Ovary (tissue), 10 donors: ENCODE measurements at places on chromosomes 16 and 17. TPM values are rescaled to one million over a fixed set of nuclear protein-coding genes. Genes with fewer than 3 reads are reported as not detected.

The KIF2B gene
- not detected for total RNA-seq

DNA sequence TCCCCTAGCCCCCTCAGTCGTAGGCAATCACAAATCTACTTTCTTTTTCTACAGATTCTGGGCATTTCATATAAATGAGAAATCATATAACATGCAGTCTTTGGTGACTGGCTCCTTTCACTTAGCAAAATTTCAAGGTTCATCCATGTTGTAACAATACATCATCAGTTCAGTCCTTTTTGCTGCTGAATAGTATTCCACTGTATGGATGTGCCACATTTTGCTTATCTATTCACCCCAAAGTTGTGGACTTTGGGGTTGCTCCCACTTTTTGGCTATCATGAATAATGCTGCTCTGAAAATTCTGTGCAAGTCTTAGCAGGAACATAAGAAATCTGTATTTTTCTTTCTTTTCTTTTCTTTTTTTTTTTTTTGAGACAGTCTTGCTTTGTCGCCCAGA is 39.0 kb downstream of the MRM1 start:
- H3K4me1 ChIP-seq = peaks cover 6% of the 10 kb centered on the region
- no peaks in the 10 kb centered on the region for H3K27me3 ChIP-seq
- H3K27ac ChIP-seq = no peak overlapping the region
- H3K4me3 ChIP-seq = no peak overlapping the region
- H3K36me3 ChIP-seq = no peaks in the 10 kb centered on the region

- no peak overlapping the region for H3K4me3 ChIP-seq
- no peak for DNase-seq
- peaks cover 22% of the 10 kb centered on the region for H3K4me1 ChIP-seq
- no peaks in the 10 kb centered on the region for H3K36me3 ChIP-seq
These were observed 102.8 kb downstream of the CMIP start for GRCh38 chr16:81547194-81547938.

DNA sequence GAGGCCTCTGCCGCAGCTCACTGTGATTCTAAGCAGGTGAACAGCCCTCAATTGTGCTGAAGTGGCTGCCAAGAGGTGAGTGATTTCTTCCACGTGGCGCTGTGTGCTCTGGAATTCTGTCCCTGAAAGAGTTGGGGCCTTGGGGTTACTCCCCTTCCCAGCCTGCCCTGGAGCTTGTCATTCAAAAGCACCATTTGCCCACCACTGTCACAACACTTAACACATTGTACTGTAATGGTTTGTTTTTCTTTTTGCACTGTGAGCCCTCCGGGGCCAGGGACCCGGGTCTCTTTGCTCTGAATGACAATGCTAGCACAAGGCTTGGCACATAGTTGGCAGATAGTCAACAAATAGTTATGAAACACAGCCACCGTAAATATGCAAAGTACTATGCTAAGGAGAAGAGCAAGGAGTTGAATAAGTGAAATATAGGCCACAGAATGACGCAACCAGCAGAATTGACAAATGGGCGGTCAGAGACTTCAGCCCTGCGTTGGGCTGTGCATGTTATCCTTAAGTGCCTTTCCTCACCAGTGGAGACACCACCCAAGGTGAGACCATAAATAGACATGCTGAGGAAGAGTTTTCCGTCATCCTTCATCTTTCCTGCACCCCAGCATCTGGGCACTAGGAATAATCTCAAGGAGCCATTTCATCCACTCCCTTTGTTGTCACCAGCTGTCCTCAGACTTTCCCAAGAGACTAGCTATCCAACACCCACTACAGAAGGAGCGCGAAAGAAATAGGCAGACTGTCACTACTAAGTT is 112.0 kb upstream of the DNAH9 start:
- DNase-seq = no peak
- no peaks in the 10 kb centered on the region for H3K4me1 ChIP-seq
- H3K27ac ChIP-seq = no peak overlapping the region
- no peaks in the 10 kb centered on the region for H3K27me3 ChIP-seq

- H3K27ac ChIP-seq = peak overlapping the region; percentile 87
- H3K36me3 ChIP-seq = no peaks in the 10 kb centered on the region
- peaks cover 5% of the 10 kb centered on the region for H3K4me1 ChIP-seq
- H3K27me3 ChIP-seq = no peaks in the 10 kb centered on the region
- peak overlapping the region; percentile 90 for H3K4me3 ChIP-seq
- peak; percentile 16 for DNase-seq
These were observed 724 bp downstream of the GAA start for GRCh38 chr17:80101946-80102663.

The AOC3 gene
- 15.8 TPM for total RNA-seq

GRCh38 chr17:394718-395095 is 42.1 kb upstream of the RPH3AL start:
- no peak for DNase-seq
- no peaks in the 10 kb centered on the region for H3K36me3 ChIP-seq
- no peak overlapping the region for H3K27ac ChIP-seq
- H3K4me1 ChIP-seq = peaks cover 4% of the 10 kb centered on the region

DNA sequence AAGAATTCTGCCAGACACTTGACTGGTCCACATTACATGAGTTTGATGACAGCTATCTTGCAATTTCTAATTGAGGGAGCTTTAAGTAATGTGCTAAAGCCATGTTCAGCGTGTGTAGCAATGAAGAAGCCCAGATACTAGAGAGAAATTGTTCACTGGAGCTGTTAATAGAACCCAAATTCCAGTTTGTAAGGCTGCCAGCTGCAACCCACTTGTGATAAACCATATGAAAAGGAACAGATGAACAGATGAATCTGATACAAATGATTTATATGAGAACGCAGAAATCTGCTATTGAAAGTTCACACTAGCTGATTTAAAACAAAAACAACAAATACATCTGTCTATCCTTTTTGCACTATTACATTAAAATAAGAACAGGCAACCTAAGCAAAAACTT is 6.2 kb downstream of the NACA2 start:
- H3K36me3 ChIP-seq = no peaks in the 10 kb centered on the region
- DNase-seq = no peak
- H3K4me1 ChIP-seq = no peaks in the 10 kb centered on the region
- no peaks in the 10 kb centered on the region for H3K27me3 ChIP-seq
- H3K27ac ChIP-seq = no peak overlapping the region

The CHD9 gene
- total RNA-seq = 73.0 TPM

DNA sequence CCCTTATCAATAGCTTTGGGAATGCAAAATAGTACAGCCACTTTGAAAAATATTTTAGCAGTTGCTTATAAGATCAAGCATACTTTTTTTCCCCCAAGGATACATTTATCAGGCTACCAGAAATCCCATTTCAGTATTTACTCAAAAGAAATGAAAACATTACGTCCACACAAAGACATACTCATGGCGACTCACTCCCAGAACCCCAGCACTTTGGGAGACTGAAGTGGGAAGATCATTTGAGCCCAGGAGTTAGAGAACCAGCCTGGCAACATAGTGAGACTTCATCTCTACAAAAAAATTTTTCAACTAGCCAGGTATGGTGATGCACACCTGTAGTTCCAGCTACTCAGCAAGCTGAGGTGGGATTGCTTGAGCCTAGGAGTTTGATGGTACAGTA is 5.9 kb downstream of the SKA2 start:
- H3K36me3 ChIP-seq = no peaks in the 10 kb centered on the region
- DNase-seq = no peak
- H3K27me3 ChIP-seq = no peaks in the 10 kb centered on the region
- H3K27ac ChIP-seq = no peak overlapping the region

The RGS9 gene
- total RNA-seq = 5.3 TPM

DNA sequence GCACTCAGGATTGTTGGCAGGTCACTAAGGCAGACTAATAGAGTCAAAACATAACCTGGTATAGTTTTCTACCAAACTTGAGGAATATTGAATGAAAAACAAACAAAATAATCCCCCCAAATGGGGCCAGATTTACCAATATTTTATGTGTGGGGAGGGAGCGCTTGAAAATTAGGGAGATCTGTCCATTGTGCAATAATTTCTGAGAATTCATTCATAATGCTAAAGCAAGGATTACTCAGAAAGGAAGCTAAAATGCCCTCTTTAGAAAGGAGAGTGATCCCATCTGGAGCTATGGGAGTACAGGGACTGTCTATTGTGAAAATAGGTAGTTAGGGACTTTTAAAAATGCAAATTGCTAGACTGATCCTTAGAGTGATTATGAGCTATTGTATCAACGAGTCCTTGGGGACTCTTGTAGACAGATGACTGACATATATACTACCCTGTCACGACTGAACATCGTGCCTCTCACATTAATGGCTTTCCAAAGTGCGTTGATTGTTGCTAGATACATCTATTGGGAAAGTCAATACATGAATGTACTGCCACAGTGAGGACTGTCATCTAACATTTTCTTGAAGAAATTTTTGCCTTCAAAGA is 193.6 kb downstream of the AATF start:
- DNase-seq = no peak
- H3K36me3 ChIP-seq = no peaks in the 10 kb centered on the region
- H3K4me3 ChIP-seq = no peak overlapping the region
- no peak overlapping the region for H3K27ac ChIP-seq
- no peaks in the 10 kb centered on the region for H3K4me1 ChIP-seq
- no peaks in the 10 kb centered on the region for H3K27me3 ChIP-seq

DNA sequence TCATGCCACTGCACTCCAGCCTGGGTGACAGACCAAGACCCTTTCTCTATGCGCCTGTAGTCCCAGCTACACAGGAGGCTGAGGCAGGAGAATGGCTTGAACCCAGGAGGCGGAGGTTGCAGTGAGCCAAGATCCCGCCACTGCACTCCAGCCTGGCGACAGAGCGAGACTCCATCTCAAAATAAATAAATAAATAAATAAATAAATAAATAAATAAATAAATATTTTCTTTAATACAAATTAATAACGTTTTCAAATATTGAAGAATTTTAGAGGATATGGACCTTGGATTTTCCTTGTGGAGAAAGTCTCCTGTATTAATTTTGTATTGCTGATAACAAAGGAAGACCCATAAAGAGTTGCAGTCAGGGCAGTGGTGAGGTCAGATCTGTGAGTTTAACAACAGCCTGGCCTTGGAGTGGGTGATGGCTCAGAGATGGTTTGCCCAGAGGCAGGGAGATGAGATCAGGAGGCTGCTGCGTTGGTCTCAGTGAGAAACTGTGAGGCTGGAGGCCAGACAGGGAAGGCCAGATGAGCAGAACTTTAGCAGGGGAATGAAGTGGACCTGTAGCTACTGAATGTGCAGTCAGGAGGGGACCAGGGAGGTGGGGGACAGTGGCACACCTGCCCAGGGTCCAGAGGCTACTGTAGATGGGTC is 4.4 kb upstream of the ASGR1 start:
- H3K36me3 ChIP-seq = no peaks in the 10 kb centered on the region
- no peak for DNase-seq

The TLE7 gene
- not detected for total RNA-seq

The CACNG5 gene
- total RNA-seq = not detected

DNA sequence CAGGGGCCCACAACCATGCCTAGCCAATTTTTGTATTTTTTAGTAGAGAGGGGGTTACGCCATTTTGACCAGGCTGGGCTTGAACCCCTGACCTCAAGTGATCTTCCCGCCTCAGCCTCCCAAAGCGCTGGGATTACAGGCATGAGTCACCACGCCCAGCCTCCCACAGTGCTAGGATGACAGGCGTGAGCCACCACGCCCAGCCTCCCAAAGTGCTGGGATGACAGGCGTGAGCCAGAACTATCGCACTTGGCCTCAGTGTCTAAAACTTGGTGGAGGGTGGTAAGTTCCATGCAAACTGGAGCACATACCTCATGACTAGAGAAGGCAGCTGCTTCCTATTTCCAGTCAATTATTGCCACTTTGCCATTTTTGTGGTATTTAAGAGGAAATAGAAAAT is 7.1 kb downstream of the HSD17B2 start:
- H3K27ac ChIP-seq = no peak overlapping the region
- no peak overlapping the region for H3K4me3 ChIP-seq
- H3K27me3 ChIP-seq = no peaks in the 10 kb centered on the region
- H3K4me1 ChIP-seq = no peaks in the 10 kb centered on the region
- H3K36me3 ChIP-seq = no peaks in the 10 kb centered on the region

DNA sequence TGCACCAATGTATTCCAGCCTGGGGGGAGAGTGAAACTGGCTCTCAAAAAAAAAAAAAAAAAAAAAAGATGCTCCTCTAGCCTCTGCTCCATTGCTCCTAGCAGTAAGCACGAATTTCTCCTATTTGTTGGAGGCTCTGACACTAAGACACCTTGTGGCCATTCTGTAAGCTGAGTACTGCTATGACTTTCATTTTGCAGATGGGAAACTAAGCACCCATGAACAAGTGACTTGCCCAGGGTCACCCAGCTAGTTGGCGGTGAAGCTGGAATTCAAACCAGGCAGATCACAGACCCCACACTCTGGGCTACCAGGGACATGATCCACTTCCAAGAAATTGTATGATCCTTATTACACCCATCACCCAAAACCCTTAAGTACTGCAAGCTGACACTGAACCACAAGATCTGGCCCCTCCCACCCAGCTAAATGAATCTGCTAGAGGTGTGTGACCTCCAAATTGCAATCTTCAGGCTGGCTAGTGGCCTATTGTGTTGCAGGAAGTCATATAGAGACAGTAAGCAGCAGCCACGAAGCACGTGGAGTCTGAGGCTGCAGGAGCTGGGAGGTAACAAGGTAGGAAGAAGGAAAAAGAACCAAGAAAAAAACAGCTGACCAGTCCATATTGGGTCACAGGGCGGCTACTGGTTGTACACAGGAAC is 209.4 kb downstream of the XYLT1 start:
- H3K36me3 ChIP-seq = no peaks in the 10 kb centered on the region
- DNase-seq = no peak
- H3K4me3 ChIP-seq = no peak overlapping the region
- no peak overlapping the region for H3K27ac ChIP-seq
- H3K4me1 ChIP-seq = peaks cover under 1% of the 10 kb centered on the region

- no peak for DNase-seq
- H3K27ac ChIP-seq = no peak overlapping the region
- H3K4me3 ChIP-seq = no peak overlapping the region
- H3K27me3 ChIP-seq = no peaks in the 10 kb centered on the region
- no peaks in the 10 kb centered on the region for H3K36me3 ChIP-seq
These were observed 260.2 kb upstream of the DYNLRB2 start for GRCh38 chr16:80280557-80280956.

The CARD14 gene
- not detected for total RNA-seq

- H3K27me3 ChIP-seq = no peaks in the 10 kb centered on the region
- DNase-seq = no peak
- no peak overlapping the region for H3K27ac ChIP-seq
- peak overlapping the region; percentile 40 for H3K4me3 ChIP-seq
These were observed 23.8 kb upstream of the EIF1 start for GRCh38 chr17:41664587-41665565.

GRCh38 chr16:89709166-89709565 is 7.7 kb upstream of the SPATA2L start:
- no peak overlapping the region for H3K4me3 ChIP-seq
- H3K27ac ChIP-seq = no peak overlapping the region
- no peak for DNase-seq
- no peaks in the 10 kb centered on the region for H3K27me3 ChIP-seq
- no peaks in the 10 kb centered on the region for H3K36me3 ChIP-seq

DNA sequence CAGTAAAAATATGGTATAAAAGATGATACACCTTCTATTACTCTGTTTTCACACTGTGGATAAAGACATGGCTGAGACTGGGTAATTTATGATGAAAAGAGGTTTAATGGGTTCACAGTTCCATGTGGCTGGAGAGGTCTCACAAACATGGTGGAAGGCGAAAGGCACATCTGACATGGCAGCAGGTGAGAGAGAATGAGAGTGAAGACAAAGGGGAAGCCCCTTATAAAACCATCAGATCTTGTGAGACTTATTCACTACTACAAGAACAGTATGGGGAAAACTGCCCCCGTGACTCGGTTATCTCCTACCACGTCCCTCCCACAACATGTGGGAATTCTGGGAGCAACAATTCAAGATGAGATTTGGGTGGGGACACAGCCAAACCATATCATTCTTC is 45.6 kb downstream of the TBC1D26 start:
- H3K4me3 ChIP-seq = no peak overlapping the region
- no peaks in the 10 kb centered on the region for H3K4me1 ChIP-seq
- no peak for DNase-seq
- H3K27me3 ChIP-seq = no peaks in the 10 kb centered on the region
- no peaks in the 10 kb centered on the region for H3K36me3 ChIP-seq
- H3K27ac ChIP-seq = no peak overlapping the region
